Caudate nucleus (tissue), 63 donors: ENCODE measurements at places on chromosomes 11 and 22.

GRCh38 chr11:92253421-92253820 is 28.8 kb downstream of the FAT3 start:
- DNase-seq: no peak

- DNase-seq: no peak
These were observed 43.0 kb downstream of the MMP20 start for GRCh38 chr11:102582140-102582539.

DNA sequence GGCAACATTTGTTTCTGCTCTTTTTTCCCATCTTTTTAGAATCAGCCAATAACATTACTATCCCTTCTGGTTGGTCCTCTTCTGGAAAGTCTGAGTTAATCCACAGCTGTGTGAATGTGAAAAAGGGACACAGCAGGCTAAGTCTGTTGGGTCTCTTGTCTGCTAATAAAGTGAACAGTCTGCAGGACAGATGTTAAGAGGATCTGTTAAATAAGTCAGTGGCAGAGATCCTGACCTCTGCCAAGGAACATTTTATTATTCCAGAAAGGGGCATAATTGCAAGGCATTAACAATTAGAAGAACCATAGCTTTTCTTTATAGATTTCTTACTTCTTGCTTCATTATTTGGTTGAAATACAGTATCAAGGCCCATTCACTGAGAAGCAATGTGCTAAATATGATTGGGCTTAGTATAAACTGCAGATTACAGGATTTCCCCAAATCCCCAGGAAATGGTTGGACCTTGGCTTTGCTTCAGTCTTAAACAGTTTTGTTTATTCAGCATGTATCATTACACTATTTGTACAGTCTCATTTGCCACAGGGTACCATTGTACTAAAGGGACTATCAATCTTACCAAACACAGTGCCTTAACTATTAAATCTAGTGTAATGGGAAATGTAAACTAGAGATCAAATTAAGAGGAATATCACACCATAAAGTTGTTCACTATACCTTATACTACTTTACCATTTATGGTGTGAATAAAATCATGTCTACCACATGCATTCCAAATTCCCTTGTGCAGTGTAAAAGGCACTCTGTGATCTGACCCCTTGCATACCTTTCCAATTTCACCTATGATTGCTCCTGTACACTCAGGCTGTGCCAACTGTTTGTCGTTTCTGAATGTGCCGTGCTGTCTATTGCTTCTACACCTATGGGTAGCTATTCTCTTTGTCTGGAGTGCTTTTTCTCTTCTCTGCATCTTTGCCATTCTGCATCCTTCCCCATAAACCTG is 274.0 kb downstream of the SOX6 start:
- no peak for DNase-seq

DNA sequence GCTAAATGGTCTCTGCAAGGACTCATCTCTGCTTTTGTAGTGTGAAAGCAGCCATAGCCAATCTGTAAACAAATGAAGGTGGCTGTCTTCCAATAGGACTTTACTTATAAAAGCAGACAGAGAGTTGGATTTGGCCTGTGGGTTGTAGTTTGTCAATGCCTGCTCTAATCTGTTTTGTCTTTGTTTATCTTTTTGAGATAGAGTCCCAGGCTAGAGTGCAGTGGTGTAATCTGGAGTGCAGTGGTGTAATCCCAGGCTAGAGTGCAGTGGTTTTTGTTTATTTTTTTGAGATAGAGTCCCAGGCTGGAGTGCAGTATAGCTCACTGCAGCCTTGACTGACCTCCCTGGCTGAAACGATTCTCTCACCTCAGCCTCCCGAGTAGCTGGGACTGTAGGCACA is 8.6 kb downstream of the PPP6R3 start:
- no peak for DNase-seq

DNA sequence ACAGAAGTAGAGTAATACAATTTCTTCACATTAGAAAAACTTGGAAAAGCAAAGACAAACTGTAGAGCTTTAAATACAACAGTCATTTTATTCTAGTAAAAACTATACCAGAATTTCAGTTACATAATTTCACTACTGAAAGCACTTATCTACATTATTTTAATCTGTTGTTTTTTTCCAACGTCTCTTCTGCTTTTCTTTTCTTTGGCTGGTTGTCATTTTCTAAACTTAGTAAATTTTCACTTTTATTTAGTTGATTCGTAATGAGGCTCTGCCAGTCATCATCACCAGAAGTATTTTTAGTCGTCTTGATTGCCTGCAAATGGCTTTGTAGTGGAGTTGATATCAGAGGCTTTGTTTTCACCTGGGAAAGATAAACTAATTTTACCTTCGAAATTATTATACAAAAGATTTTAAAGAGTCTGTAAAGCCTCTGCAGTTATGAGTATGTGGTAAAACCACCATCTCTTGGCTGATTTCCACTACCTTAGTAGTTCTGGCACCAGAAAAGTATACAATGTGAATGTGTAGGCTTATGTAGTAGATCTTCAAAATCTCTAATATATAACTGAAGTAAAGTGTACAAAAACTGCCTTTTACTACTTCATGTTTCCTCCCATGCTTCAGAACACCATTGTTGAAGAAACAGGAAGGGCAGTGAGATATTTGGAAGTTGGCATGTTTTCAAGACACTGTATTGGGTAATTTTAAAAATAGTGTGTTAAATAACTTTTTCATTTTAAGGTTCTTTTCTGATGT is 19.2 kb downstream of the EIF3M start:
- no peak for DNase-seq
